Stimulated activated CD8-positive, alpha-beta memory T cell treated with anti-CD3 and anti-CD28 coated beads, Interleukin-4, amount 100 ng/mL, for 24 hours (primary cell): ENCODE measurements at places on chromosomes 7 and 10.

GRCh38 chr10:47388879-47389278, 4.8 kb upstream of the ZNF488 start:
- no peak for DNase-seq

DNA sequence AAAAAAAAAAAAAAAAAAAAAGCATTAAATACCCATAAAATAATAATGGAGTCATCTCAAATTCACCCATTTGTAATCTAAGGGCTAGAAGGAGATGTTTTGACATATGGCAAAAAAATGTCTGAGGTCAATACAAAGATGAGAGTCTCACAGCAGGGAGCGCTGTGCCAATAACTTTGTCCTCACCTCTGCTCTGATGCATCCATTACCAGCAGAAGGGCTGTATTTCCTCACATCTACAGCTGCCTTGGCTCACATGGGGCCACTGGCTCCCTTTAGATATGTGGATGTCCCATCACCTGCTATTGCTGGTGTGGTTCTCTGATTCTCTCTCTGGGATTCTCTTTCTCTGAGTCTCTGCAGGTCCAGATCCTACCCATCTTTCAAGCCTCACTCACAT, 90.3 kb upstream of the FAM133B start:
- no peak for DNase-seq

DNA sequence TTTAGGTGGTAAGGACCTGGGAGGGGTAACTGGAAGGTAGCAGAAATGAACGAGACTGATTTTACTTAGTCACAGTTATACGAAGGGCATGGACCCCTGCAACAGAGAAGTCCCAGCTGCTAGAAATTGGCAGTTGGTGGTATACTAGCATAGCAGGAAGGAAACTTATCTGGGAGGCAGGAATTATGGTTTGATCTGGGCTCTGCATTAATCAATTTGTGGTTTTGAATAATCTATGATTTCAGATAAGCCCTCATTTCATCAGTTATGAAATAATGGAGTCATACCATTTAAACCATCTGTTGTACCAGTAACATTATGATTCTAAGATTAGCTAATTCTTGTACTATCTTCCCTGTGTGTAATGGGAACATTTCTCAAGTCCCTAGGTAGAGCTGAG, 54.0 kb upstream of the TMEM229A start:
- no peak for DNase-seq

GRCh38 chr7:106421181-106421762, 136.5 kb upstream of the NAMPT start:
- no peak for DNase-seq

DNA sequence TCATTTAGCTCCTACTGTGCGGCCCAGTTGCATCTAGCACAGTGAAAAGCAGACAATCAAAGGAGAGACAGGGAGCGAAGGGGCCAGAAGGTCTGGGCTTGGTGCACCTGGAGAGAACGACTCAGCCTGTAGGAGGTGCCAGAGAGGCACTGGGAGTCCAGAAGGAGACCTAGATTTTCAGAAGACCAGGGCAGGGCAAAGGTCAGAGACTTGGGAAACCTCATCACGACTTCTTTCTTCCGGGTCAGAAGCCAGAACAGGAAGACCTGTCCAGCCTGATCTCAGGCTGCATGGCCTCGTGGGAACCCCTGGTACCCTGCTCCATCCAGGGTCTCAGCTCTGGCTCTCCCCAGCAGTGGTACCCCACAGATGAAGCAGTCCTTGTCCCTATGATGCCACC, 5.2 kb downstream of the AGAP3 start:
- DNase-seq: no peak

DNA sequence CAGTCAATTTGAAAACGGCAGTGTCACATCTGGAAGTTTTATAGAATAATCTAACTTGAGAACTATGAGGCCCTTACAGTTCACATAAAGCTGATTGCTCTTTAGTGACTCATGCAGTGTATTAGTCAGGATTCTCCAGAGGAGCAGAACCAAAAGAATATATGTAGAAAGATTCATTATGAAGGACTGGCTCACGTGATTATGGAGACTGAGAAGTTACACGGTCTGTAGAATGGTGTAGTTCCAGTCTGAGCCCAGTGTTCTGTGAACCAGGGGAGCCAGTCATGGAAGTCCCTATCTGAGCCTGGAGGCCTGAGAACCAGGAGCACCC, 21.5 kb downstream of the RBM33 start:
- DNase-seq: no peak

- no peak for DNase-seq
These were observed 29.0 kb downstream of the TIMM23 start for GRCh38 chr10:46001187-46001756.
